H9 (cell line): ENCODE measurements at places on chromosomes 16 and 17. TPM values are rescaled to one million over a fixed set of nuclear protein-coding genes. Genes with fewer than 3 reads are reported as not detected.

DNA sequence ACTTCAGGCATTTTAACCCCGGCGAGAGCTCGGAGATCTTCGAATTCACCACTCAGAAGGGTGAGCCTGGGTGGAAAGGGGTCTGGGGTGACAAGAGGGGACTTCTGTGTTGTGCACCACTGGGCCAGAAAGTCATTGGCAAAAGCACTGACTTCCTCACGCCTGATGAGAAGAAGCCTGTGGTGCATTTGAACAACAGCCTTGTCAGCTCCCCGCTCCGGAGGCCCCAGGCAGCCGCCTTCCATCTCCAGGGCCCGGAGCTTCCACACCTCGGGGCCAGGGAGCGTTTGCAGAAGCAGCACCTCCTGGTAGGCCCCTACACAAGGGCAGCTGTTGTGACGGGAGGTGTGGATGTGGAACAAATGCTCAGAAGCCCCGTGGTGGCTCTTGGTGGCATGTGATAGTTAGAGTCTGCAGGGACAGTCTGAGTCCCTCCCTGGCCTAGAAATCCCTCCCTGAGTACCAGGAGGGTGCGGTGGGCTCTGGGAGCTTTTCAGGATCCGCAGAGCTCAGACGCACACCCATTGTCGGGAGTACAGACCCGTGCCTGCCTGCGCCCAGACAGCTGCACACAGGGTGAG lies 9.7 kb downstream of the CACNG1 start:
- H3K27ac ChIP-seq = no peak overlapping the region
- no peaks in the 10 kb centered on the region for H3K4me1 ChIP-seq
- H3K27me3 ChIP-seq = no peaks in the 10 kb centered on the region
- no peak overlapping the region for H3K4me3 ChIP-seq
- H3K36me3 ChIP-seq = no peaks in the 10 kb centered on the region

- no peaks in the 10 kb centered on the region for H3K27me3 ChIP-seq
- H3K4me3 ChIP-seq = no peak overlapping the region
- peak; percentile 69 for DNase-seq
- H3K4me1 ChIP-seq = 0 out of 2 replicates have a peak, but pooled peaks cover 3% of the 10 kb centered on the region
- H3K27ac ChIP-seq = no peak overlapping the region
- no peaks in the 10 kb centered on the region for H3K36me3 ChIP-seq
Measured at GRCh38 chr16:50407351-50407750, 38.6 kb upstream of the BRD7 start.

DNA sequence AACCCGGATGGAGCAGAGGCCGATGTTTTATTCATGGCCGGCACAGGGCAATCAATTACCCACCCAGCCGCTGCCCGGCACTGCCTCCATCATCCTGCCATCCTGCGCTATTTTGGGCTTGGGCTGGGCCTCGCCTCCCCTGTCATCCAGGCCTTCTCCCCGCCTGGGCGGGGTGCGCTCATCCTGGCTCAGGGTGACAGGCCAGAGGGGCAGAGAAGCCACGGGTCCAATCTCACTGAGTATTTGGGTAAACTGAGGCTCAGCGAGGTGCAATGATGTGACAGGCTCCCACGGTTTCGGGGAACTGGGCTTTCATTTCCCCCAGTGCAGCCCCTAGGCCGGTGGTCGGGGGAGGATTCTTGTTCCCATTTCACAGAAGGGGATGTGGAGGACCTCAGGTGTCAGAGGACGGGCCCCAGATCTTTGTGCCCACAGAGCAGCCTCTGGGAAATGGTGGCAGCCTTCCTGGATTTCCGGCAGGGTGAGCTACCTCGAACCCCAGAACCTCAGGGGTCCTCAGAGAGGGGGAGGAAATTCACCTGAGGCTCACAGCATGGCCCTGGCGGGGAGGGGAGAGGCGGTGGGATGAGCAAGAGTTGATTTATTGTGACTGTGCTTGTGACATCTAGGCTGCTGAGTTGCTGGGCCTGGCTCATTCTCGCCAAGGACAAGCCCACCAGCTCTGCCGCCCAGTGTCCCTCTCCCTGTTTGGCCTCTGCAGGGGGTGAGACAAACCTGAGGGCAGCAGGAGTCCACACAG lies 23.8 kb upstream of the KCNJ12 start:
- H3K4me3 ChIP-seq = no peak overlapping the region
- H3K36me3 ChIP-seq = no peaks in the 10 kb centered on the region
- no peak for DNase-seq
- no peaks in the 10 kb centered on the region for H3K4me1 ChIP-seq

GPRC5C gene
- 15.2 and 15.5 TPM in 2 replicates for total RNA-seq
